Activated T-cell treated with anti-CD3 and anti-CD28 coated beads, Interleukin-2, amount 50 U/mL, for 4 hours (primary cell): ENCODE measurements at places on chromosomes 2 and 18. TPM values are rescaled to one million over a fixed set of nuclear protein-coding genes. Genes with fewer than 3 reads are reported as not detected.

DNA sequence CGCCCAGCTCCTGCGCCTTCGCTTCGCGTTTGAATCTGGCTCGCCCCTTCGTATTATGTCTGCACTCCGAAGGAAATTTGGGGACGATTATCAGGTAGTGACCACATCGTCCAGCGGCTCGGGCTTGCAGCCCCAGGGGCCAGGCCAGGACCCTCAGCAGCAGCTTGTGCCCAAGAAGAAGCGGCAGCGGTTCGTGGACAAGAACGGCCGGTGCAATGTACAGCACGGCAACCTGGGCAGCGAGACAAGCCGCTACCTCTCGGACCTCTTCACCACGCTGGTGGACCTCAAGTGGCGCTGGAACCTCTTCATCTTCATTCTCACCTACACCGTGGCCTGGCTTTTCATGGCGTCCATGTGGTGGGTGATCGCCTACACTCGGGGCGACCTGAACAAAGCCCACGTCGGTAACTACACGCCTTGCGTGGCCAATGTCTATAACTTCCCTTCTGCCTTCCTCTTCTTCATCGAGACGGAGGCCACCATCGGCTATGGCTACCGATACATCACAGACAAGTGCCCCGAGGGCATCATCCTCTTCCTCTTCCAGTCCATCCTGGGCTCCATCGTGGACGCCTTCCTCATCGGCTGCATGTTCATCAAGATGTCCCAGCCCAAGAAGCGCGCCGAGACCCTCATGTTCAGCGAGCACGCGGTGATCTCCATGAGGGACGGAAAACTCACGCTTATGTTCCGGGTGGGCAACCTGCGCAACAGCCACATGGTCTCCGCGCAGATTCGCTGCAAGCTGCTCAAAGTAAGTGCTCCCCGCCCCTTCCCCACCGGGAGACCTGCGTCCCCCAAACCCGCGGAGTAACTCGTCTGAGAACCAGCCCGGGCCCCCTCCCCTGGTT, 453 bp downstream of the KCNJ3 start:
- no peak for DNase-seq

CRYBA2 gene
- not detected for total RNA-seq

HOXD10 gene
- total RNA-seq = not detected

DNA sequence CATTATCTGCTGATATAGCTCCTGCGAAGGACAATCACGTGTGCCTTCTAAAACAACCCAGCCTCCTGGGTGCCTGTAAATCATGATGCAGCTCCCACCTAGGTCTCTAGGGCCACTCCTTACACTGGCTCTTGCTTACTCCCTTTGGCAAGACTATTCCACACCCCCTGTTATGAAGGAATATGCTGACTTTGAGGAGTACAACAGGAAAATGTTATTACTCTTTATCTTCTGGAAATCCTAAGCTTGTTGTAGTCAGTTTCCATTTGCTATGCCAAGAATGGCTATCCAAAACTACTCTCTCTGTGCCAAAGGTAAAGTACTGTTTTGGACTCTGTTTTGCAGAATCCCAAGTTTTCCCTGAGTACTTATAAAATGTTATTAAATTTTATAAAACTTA, 7.7 kb downstream of the SGO2 start:
- DNase-seq = no peak

- DNase-seq = no peak
These were observed 53.7 kb upstream of the MAP3K20 start for GRCh38 chr2:173021939-173022371.

MAP3K19 gene
- not detected for total RNA-seq

GRCh38 chr2:217077831-217078407, 218.1 kb upstream of the TNP1 start:
- DNase-seq = no peak

DNA sequence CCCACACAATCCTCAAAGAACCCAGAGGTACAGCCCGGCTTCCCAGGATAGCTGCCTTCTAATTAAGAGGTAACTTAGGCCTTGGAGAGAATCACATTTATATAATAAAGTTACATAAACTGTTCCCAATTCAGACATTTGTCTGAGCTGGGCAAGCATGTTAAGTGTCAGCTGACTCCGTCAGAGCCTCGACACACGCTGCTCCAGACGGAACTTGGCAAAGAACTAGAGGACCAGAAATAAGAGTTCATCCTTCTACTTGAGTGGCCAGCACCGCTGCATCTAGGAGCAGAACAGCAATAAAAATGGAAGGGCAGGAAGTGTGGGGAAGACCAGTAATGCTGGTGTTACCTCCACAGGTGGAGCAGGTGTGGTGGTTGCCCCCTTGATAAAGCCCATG, 80.5 kb downstream of the MYO5B start:
- no peak for DNase-seq

GRCh38 chr2:164458792-164459191, 162.5 kb downstream of the GRB14 start:
- DNase-seq = no peak

GRCh38 chr18:56162311-56163265, 475.8 kb downstream of the TXNL1 start:
- DNase-seq = no peak

OR6B2 gene
- not detected for total RNA-seq

- DNase-seq = no peak
These were observed 34.5 kb upstream of the L3MBTL4 start for GRCh38 chr18:6449213-6449612.

- DNase-seq = no peak
These were observed 22.6 kb downstream of the CHMP1B start for GRCh38 chr18:11873670-11874340.

DNA sequence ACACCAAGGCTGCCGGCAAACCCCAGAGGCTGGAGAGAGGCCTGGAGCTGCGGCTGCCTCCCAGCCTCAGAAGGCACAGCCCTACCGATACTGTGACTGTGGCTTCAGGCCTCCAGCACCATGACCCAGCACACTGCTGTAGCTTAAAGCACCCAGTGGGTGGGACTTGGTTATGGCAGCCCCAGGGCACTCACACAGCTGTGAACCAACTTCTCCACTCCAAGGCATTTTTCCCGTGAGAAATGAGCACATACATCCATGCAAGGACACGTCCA, 199.5 kb downstream of the NDUFA10 start:
- DNase-seq = no peak
